ENCODE measurements at places on chromosomes 13 and 19.

DNA sequence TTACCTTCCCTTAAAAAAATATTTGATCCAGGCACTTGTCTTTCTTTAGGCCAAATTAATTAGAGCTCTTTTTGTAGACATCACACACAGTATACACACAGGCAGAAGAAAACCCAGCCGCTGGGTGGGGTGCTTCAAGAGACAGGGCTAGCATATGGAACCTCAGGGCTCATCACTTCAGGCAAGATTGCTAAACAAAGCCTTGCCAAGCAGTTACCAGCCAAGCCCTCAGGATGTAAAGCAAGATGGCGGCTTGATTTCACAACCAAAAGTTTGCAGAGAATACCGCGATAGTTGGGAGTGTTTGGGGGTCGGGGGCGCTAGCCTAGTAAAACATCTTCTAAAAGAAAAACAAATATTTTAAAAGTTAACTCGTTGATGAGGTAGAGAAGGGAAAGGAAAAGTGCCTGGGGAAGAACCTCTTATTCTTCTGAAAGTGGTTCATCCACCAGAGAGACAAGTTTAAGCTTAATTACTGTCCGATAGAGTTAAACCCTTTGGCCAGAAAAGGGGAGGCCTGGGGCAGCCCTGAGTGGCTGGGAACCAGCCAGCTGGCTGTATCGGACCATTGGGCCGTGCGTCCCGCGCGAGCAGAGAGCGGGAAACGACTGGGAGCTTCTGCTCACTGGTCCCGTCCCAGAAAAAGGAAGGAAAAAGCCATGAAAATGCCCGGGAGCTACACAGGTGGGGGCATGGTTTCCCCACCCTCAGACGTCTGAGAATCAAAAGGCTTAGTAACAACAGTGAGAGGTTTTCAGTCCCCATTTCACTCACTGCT, 254.9 kb upstream of the PCDH20 start:
- no peak for DNase-seq

DNA sequence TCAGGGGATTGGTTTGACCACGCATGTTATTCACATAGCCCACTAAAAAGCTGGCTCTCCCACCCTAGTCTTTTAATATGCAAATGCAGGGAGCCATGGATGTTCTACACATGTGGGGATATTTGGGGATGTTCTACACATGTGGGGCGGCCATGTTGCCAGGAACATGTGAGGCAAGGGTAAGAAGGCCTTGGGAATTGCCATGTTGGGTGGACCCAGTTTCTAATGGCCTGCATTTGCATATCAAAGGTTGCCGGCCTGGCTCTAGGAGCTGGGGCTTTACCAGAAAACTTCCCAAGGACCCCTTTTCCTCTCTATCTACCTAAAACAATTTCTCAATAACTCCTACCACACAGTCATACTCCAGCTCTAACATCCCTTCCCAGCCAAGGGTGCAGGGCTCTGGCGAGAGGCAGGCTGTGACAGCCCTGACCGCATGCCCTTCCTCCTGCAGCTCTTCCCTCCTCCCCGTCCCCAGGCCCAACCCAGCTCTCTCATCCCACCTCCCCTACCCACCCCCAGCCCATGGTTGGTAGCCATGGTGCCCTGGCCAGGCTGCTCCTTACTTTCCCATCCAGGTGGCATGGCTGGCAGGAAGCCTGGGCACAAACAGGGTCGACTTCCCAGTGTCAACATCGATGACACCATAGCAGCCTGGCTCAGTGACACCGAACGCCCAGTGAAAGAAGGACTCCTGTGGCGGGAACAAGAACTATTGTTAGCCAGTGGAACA, 11.0 kb downstream of the PEPD start:
- no peak for DNase-seq

DNA sequence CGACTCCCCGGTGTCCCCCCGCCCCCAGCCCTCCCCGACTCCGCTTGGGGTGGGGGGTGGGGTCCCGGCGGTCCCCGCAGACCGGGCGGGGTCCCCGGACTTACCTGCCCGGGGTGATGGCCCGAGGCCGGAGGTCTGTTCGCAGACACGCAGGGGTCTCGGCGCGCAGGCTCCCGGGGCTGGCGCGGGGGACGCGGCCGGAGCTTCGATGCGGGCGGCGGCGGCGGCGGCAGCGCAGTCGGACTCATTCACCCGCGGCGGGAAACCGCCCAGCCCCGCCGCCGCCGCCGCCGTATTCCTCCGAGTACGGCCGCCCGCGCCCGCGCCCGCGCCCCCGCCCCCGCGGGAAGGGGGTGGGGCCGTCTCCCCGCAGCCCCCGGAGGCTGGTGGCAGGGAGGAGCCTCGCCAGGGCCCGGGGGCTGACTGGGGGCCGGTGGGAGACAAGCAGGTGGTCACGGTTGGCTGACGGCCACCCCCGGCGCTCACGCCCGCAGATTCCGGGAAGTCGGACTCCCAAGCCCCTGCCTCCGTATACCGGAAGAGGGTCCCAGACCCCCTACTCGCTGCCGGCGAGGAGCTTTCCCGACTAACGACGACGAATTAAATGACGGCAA, at the start of gene C2CD4C:
TSS of gene C2CD4C (minus strand) at position 246 of the 614 bp plus-strand sequence. CDS start 786 bp downstream, outside the sequence.
- DNase-seq = peak; percentile 53

DNA sequence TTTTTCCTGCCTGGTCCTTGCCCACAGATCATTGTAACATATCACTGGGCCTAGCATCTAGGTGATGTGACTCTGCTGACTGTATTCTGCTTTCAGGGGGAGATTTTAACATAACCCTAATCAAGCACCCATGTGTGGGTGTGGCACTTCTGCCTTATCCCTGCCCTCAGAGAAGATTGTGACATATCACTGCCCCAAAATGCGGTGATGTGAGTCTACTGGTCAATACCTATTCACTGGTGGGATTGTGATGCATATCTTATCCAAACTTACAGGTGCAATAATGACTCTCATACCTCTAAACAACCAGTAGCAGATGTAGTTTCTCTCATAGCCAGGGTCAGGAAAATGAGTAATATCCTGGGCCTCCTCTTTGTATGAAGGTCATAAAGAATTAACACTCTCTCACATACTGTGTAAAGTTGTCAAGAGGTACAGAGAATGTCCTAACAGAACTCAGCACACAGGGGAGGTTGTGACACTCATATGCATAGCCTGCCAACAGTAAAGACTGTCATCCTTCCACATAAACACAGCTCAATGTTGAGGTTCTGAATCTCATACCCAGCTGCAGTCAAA, 12.1 kb upstream of the ZNF681 start:
- no peak for DNase-seq

DNA sequence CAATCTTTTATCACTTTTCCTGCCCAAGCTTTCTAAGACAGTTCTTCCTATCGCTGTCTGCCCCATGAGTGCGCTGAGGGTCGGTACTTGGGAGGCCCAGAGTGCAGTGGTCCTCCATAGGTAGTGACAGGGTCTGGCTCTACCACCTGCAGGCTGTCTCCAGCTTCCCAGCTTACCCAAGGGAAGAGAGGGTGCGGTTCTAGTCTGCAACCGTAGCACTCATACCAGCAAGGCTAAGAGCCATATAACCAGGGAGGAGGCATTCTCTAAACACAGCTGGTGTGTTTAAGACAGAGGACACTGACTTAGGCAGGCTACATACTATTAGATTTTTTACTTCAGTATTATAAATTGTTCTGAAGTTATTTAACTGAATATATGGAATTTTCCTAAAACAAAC, 8.2 kb downstream of the PROZ start:
- no peak for DNase-seq

DNA sequence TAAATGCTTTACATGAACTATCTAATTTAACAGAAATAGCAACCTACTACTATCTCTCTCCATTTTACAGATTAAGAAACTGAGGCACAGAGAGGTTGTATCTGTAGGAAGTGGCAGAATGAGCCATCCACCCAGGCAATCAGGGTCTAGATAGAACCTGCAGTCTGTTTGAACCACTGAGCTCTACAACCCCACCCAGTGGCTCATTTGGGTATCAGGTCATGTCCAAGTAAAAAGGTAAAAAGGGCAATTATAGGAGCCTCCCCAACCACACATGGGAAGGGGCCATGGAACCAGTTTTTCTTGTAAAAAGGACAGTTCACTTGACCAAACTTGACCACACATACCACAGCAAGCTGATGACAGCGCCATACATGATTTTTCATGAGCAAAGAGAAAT, 92.9 kb upstream of the SGCG start:
- DNase-seq = no peak

DNA sequence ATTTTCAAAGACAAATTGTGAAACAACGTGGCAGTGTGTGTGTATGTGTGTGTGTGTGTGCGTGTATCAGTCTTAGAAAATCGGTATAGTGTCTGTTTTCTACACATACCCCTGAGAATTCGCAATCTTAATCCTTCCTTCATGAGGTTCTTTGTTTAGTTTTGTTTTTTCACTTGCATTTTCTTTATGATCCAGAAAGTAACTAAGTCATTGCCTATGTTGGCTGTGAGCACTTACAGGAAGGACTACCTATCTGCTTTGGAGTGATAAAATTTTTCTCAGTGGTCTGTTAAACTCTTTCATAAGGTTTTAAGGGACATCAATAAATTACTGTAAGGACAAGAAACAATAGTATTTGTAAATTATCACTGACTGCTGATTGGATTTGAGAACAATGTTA, 1587.1 kb downstream of the PCDH9 start:
- no peak for DNase-seq
